Progenitor cell of endocrine pancreas (in vitro differentiated cells): ENCODE measurements at places on chromosomes 2 and 18. TPM values are rescaled to one million over a fixed set of nuclear protein-coding genes. Genes with fewer than 3 reads are reported as not detected.

The LRRC30 gene
- total RNA-seq: not detected in 2 replicates

The HOXD4 gene
- total RNA-seq: not detected in 2 replicates

- no peaks in the 10 kb centered on the region for H3K4me1 ChIP-seq
- H3K27ac ChIP-seq: no peak overlapping the region
- no peak for DNase-seq
- no peak overlapping the region for H3K4me3 ChIP-seq
- peaks cover 13% of the 10 kb centered on the region for H3K36me3 ChIP-seq
These were observed 24.7 kb downstream of the RNF103 start for GRCh38 chr2:86598966-86599365.

DNA sequence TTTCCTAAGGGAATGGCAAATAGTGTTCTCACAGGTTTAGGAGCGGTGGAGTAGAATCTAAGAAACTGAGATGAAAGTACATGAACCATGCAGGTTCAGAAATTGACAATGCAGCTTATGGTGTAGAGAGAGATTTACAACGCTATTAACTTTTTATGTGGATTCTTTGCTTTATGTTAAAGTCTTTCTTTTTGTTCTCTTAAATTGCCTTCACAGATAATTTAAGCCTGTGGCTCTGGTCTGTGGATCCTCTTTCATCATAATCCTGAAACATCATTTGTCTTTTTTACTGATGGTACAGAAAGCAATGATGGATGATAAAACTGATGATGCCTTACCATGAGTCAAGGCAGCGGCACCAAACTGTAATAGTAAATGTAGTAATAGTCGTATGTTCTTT lies 30.3 kb downstream of the SOCS6 start:
- no peaks in the 10 kb centered on the region for H3K27me3 ChIP-seq
- no peak overlapping the region for H3K27ac ChIP-seq
- H3K4me1 ChIP-seq: peaks cover 18% of the 10 kb centered on the region
- H3K4me3 ChIP-seq: no peak overlapping the region

DNA sequence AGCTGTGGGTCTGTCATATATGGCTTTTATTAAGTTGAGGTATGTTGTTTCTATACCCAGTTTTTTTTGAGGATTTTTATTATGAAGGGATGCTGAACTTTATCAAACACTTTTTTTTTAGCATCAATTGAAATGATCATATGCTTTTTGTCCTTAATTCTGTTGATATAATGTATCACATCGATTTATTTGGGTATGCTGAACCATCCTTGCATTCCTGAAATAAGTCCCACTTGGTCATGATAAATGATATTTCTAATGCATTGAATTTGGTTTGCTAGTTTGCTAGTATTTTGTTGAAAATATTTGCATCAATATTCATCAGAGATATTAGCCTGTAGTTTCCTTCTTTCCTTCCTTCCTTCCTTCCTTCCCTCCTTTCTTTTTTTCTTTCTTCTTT lies 22.5 kb upstream of the CWC22 start:
- H3K27me3 ChIP-seq: no peaks in the 10 kb centered on the region
- H3K4me1 ChIP-seq: no peaks in the 10 kb centered on the region
- H3K4me3 ChIP-seq: no peak overlapping the region
- no peak for DNase-seq
- no peaks in the 10 kb centered on the region for H3K36me3 ChIP-seq

The FOXD4L1 gene
- total RNA-seq: 0.20 and 0.48 TPM in 2 replicates

- no peak overlapping the region for H3K4me3 ChIP-seq
- peaks cover 8% of the 10 kb centered on the region for H3K27me3 ChIP-seq
- no peak for DNase-seq
- no peaks in the 10 kb centered on the region for H3K4me1 ChIP-seq
These were observed 54.9 kb upstream of the MYO3B start for GRCh38 chr2:170122883-170123547.

The GLI2 gene
- total RNA-seq: 2.3 and 3.6 TPM in 2 replicates

DNA sequence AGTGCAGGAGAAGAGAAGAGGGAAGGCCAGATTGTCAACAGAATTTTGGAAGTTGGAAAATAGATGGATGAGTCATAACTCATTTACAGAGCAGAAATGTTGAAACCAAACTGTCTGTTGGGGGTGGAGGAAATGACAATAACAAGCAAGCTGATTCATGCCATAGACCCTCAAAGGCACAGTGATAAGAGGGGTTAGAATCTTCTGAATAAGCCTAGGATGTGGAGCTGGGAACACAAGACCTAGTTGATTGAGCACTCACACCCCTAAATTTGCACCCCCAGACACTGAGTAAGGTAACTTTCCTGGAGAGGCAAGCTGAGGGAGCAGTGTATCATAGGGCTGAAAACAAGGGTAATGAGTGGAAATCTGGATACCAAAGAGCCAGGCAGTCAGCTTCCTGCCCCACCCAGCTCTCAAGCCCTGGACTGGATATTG lies 141.4 kb downstream of the SCG2 start:
- no peaks in the 10 kb centered on the region for H3K27me3 ChIP-seq
- peaks cover 5% of the 10 kb centered on the region for H3K4me1 ChIP-seq
- no peak overlapping the region for H3K27ac ChIP-seq
- no peak for DNase-seq

- no peak overlapping the region for H3K4me3 ChIP-seq
- H3K27me3 ChIP-seq: no peaks in the 10 kb centered on the region
- DNase-seq: no peak
- H3K27ac ChIP-seq: no peak overlapping the region
These were observed 90.5 kb downstream of the NXPH2 start for GRCh38 chr2:138689705-138690104.

- no peak overlapping the region for H3K4me3 ChIP-seq
- H3K27me3 ChIP-seq: no peaks in the 10 kb centered on the region
- peaks cover 8% of the 10 kb centered on the region for H3K36me3 ChIP-seq
- peaks cover 5% of the 10 kb centered on the region for H3K4me1 ChIP-seq
These were observed 52.8 kb downstream of the SLC35F5 start for GRCh38 chr2:113703386-113704299.
